ENCODE measurements at places on chromosomes 16 and 17.

GRCh38 chr16:11082108-11082859 is 137.9 kb downstream of the CLEC16A start:
- no peak for DNase-seq

DNA sequence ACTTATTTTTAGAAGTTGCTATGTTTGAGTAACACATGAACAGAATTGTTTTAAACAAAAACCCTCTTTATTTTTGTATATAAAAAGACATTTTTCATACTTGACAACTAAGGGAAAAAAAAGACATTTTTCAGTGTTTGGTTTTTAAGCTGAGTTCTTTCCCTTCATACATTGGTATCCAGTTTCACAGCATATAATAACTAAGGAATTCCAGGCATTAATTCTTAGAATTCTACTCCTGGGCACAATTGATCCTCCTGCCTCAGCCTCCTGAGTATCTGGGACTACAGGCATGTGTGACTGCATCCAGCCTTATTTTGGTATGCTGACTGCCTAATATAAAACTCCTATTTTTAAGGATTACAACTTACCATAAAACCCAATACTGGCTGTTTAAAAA is 8.4 kb downstream of the FBXO47 start:
- no peak for DNase-seq

GRCh38 chr16:56916571-56917403 is 15.2 kb upstream of the HERPUD1 start:
- no peak for DNase-seq

GRCh38 chr16:68290450-68290849 is 20.3 kb downstream of the SLC7A6OS start:
- DNase-seq = no peak

DNA sequence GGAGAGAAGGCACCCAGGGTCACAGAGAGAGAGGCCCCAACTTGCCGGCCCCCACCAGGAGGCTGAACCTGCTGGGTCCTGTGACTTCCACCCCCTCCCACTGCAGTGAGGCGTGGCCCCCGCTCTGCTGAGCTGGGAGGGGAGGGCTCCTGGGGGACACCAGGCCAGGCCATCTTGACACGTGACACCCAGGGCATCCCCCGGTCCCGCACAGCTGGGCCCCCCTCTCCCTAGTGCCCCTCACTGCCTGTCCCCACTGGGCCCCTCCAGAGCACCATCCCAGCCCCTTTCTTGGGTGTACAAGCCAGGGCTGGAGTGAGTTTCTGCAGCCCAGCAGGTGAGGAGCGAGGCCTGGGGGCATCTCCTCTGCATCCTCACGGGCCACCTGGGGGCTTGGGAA is 12.4 kb downstream of the UBALD1 start:
- no peak for DNase-seq

GRCh38 chr17:17129466-17129865 is 76.7 kb downstream of the PLD6 start:
- no peak for DNase-seq

DNA sequence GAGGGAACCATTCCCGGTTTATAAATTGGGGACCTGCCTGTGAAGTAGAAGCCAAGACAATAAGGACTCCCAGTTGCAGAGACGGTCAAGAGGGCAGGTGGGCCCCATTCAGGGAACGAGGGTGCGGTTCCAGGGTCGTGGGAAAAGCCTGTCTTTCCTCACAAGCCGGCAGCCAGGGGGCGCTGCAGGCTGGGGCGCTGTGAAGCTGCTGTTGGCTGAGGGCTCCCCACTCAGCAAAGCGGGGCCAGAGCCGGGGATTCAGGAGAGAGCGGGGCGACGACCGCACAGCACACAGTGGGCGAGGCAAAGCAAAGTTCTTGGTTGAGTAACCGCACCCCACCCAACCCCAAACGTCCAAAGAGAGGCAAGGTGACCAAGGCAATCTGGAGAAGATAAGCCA is 24.9 kb downstream of the CDRT15 start:
- no peak for DNase-seq

DNA sequence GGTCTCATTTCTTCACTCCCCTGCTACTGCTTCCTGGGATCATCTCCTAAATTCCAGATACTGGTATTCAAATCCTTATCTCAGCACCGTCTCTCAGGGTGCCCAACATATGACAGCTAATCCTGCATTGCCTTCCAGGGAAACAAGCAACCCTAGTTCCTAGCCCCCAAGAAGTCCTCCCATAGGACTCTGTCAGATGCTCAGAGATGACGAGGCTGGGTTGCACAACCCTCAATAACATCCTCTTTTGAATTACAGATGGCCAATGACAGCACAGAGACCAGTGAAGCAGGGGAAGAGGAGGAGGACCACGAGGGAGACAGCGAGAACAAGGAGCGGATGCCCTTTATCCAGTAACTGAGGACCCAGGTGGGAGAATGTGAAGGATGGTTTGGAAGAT is 45.0 kb upstream of the CLEC3A start:
- DNase-seq = no peak

GRCh38 chr16:11677959-11678881 is 10.0 kb downstream of the SNN start:
- DNase-seq = no peak

DNA sequence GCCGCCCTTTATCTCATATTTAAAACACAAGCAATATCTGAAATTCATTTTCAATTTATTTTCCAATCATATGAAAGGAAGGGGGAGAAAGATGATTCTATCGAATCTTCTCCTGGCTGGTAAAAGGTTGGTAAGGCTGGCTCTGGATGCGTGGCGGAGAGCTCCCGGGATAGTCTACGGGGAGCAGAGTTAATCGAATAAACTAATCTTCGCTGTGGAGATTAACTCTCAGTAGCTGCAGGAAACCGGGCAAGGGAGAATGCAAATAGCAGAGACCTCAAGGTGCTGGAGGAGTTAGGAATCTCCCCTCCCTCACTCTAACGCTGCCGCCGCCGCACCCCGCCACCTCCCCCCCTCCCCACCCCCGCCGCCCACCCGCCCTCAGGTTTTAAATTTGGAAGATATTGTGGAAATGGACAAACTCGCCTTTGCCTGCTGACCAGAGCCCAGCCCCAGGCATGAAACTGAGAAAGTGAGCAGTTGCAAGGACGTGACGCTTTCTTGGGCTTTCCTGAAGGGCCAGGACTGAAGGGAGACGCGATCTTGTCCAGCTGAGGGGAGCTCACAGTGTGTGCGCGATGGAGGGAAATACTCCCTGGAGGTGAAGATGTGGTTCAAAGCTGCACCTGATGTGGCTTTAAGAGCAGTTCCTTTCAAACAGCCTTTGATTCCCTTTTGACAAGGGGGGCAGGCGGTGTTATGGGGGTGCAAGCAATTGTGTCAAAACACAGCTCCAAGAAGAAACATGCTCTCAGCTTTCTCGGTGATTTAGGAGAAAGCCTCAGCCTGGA is 308.2 kb upstream of the IRX3 start:
- no peak for DNase-seq

DNA sequence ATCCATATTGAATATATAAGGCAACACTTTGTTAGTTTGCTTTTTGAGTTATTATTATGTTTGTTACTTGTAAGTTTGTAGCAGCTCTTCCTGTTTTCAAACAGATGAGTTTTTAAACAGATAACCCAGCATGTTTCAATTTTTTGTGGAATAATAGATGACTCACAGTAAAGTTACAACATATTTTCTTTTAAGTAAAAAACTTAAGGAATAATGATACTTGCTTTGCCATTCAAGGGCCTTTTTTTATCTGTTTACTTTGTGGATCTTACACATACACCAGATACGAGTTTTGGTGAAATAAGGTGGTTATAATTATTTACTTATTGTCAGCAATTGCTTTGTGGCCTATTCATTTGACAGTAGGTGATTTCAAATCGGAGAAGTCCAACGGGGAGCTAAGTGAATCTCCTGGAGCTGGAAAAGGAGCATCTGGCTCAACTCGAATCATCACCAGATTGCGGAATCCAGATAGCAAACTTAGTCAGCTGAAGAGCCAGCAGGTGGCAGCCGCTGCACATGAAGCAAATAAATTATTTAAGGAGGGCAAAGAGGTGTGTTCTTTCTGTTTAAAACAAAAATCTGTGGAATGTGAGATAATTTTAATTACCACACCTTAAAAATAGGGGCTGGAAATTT is 66.3 kb downstream of the BPTF start:
- DNase-seq = no peak

- DNase-seq = no peak
Observed at GRCh38 chr17:37278247-37278894, 97.4 kb upstream of the C17orf78 start.

- no peak for DNase-seq
Observed at GRCh38 chr17:66809408-66809807, 25.5 kb upstream of the CACNG5 start.

DNA sequence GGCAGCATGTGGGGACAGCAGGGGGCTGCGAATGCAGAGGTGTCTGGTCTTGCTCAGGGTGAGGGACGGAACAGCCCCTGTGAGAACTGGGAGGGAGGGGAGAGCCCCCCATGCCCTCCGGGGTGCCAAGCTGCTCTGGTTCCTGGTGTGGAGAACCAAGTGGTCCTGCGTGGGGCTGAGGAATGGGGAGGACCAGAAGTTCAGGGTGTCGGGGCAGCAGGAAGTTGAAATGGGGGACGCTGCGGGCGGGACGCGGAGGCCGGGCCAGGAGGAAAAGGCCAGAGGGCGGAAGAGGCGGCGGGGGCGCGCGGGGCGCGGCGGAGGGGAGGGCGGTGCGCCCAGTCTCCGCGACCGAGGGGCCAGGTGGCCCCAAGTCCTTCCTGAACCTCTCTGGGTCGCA is 3.6 kb downstream of the ALDH3A1 start:
- no peak for DNase-seq

GRCh38 chr17:70855401-70856054 is 686.2 kb downstream of the KCNJ2 start:
- DNase-seq = no peak

DNA sequence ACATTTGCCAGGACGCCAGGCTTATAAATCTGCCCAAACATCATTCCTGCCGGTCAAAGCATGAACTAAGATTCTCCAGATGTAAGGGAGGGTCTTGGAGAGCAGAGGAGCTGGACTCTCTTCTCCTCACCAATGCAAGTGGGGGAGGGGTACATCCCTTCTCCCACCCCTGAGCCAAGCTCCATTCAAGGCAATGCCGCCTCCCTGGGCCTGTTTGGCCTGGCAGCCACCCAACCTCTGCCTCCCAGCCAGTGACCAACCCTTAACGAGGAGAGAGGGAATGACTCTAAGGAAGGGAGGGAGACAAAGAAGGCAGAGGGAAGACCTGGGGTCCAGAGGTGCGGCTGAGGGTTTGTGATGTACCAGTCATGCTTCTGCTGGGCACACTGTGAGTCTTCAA is 13.8 kb downstream of the C17orf50 start:
- DNase-seq = no peak

DNA sequence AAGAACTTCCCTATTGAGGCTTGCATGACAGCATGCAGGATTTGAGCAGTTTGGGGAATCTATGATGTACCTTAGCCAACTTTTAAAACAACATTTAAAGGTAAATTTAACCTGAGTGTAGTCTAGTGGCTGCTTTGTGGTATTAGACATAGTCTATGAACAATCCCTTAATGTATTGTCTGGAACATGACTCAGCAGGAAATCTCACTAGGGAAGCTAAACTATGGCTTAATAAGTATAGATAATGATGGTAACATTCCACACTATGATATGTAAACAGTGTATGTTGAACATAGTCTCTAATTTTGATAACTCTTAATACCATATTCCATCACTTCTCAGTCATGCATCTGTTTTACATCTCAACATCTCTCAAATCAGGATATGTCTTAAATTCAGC is 52.1 kb upstream of the SLC12A3 start:
- no peak for DNase-seq

DNA sequence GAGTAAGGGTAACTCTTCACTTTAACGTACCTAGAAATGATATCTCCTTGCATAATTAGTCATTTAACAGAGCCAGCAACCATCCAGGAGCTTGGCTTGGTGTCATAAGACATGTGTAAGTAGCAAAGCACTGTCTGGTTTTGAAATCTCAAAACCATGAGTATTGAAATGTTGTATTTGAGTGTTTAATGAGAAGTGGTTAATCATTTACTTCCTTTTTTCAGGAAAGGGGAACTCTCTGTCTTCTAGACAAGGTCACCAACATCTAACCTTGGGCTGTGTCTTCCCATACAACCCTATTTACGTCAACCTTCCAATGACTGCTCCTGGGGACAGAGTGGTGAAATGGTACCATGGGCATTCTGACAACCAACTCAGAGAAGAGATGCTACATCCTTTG is 27.1 kb downstream of the PMP22 start:
- no peak for DNase-seq

- DNase-seq = no peak
Observed at GRCh38 chr16:85220964-85221731, 108.9 kb upstream of the CIBAR2 start.

- no peak for DNase-seq
Observed at GRCh38 chr17:62899361-62899760, 66.7 kb upstream of the TANC2 start.

DNA sequence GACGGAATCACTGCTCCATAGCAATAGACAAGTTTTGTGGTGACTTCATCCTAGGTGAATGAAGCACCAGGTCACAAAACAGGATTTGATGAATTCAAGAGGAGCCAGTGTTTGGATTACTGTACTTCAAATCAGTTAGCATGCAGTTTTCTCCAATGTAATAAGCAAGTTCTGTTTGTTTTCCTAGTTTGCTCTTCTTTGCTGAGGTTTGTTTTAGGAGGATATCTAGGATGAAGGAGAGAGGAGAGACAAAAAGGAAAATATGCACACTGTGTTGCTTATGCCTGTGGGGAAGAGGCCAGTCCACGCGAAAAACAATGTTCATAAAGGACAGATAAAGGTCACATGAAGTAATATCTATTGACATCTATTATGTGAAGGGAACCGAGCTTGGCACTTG is 9.0 kb downstream of the KRT37 start:
- DNase-seq = no peak

- DNase-seq = no peak
Observed at GRCh38 chr16:47721006-47721637, 260.0 kb downstream of the PHKB start.

- no peak for DNase-seq
Observed at GRCh38 chr17:83190004-83190385, 110.6 kb downstream of the METRNL start.

DNA sequence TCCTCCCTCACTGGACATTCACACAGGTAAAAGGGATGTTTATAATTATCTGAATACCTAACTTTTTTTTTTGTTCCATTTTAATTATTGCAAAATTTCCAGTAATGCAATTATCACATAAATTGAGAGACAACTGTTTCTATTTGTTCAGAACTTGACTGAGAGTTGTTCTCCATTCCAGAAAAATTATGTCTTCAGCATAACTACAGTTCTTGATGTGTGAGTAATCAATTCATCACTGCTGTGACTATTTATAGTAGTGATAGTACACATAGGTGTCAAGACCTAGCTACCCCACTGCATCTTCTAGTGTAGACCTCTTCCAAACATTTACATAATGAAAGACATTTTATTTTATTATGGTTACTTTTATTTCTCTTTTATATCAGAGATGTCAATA is 5.8 kb upstream of the TNRC6A start:
- DNase-seq = no peak

GRCh38 chr17:50139950-50140885 is 10.3 kb upstream of the SAMD14 start:
- peak; percentile 67 for DNase-seq

GRCh38 chr16:87306516-87306915 is 10.7 kb downstream of the C16orf95 start:
- no peak for DNase-seq
